Fibroblast of skin of right quadriceps (primary cell): ENCODE measurements at places on chromosomes 5 and 9.

DNA sequence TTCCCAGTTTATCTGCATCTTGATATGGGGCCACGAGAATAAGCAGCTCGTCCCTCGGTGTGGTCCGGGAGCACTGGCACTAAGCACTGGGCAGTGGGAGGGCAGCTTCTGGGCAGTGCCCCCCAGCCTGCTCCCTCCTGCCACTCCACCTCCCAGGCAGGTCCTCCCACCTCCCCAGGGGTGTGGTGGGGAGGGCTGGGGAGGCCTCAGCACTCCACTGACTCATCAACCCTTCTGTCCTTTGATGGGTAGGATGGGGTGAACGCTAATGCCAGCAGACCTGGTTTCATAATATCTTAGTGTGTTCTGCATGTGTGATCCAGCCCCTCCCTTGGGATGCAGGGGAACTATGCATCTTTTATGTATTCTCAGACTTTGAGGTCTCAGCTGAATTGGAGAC lies 62.2 kb upstream of the GNE start:
- DNase-seq, result no peak

GRCh38 chr5:133050521-133050920 lies 1.3 kb upstream of the HSPA4 start:
- DNase-seq, result no peak

- DNase-seq, result no peak
Measured at GRCh38 chr5:50663636-50664035, 2.8 kb upstream of the PARP8 start.

DNA sequence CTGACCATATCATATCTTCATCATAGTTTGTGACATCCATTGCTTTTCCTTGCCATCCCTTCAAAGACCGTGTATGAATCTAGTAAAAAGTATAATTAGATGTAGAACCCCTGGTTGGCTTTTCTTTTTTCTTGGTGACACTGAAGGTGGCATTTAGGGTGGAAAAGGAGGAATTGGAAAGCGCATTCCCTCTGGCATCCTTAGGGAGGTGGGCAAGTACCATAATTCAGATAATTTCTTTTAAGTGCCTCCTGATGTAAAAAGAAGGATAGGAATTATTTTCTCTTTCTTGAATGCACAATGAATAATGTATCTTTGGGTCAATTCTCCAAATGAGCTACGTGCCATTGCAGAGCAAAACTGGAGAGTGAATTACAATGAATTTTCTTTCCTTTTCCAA lies 73.2 kb upstream of the SMARCA2 start:
- no peak for DNase-seq

GRCh38 chr5:111848476-111848875 lies 91.5 kb upstream of the NREP start:
- DNase-seq, result no peak

DNA sequence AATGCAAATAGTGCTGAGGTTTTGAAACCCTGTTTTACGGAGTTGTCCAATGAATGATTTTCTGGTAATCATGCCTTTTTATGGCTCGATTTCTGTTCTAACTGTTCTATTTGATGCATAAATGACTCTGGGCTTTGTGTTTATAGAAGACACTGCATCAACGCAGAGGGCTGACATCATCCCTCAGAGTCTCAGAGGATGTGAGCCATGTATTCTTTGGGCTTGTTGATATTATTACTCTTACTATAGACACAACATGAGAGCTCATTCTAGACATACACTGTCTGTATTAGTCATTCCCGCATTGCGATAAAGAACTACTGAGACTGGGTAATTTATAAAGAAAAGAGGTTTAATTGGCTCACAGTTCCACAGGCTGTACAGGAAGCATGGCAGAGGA lies 31.6 kb downstream of the CDH6 start:
- no peak for DNase-seq

DNA sequence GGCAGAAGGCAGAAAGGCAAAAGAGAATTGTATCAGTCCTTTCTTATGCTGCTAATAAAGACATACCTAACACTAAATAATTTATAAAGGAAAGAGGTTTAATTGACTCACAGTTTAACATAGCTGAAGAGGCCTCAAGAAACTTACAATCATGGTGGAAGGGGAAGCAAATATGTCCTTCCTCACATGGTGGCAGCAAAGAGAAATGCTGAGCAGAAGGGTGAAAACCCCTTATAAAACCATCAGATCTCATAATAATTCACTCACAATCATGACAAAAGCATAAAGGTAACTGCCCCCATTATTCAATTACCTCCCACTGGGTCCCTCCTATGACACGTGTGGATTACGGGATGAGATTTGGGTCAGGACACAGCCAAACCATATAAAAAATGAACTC lies 312.5 kb upstream of the PTGER4 start:
- DNase-seq, result no peak

- DNase-seq, result no peak
Measured at GRCh38 chr9:125913551-125913950, 166.4 kb downstream of the PBX3 start.

DNA sequence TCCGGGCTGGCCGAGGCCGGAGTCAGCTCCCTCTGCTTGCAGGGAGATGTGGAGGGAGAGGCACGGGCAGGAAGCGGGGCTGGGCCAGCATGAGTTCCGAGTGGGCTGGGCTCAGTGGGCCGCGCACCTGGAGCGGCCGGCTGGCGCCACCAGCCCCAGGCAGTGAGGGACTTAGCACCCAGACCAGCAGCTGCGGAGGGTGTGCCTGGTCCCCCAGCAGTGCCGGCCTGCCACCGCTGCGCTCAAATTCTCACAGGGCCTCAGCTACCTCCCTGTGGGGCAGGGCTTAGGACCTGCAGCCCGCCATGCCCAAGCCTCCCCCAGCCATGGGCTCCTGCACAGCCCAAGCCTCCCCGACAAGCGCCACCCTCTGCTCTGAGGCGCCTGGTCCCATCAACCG lies 700.3 kb downstream of the DNAH5 start:
- no peak for DNase-seq

- DNase-seq, result no peak
Measured at GRCh38 chr5:130206686-130207085, 302.4 kb downstream of the CHSY3 start.

DNA sequence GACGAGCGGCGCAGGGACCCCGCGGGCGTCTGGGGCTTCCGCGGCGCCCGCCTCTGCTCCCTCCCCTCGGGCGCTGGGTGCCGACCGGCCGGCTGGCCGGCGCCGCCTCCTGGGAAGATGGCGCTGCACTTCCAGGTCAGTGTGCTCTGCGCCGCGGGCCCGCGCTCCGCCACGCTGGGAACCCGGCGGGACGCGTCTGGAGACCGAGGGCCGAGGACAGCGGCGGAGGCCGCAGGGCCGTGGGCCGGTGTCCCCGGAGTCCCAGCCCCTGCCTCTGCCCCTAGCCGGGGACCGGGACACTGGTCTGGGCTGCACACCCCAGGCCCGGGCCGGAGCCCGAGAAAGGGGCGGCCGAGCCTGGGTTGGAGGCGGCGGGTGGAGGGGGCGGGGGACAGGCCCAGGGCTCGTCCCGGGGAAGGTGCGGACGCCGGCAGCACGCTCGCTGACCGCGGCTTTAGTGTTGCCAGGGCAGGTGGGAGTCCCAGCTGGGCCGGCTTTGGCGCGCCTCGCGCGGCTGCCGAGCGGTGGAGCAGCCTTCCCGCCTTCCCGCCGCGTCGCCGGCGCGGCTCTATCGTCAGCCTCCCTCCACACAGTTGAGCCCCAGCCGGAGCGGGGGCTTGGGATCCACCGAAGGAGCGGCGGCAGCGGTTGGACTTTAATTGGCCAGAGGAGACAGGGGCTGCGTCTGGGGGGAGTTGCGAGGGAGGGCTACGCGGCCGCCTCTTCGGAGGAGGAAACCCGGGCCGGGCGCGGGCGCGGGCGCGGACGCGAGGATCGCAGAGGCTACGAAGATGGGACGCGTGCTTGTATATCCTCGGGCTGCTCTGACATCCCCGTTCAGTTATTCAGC lies at the start of gene RANBP17:
RANBP17 (plus strand) TSS at position 102 of the 850 bp plus-strand sequence.
- DNase-seq, result peak; percentile 81

DNA sequence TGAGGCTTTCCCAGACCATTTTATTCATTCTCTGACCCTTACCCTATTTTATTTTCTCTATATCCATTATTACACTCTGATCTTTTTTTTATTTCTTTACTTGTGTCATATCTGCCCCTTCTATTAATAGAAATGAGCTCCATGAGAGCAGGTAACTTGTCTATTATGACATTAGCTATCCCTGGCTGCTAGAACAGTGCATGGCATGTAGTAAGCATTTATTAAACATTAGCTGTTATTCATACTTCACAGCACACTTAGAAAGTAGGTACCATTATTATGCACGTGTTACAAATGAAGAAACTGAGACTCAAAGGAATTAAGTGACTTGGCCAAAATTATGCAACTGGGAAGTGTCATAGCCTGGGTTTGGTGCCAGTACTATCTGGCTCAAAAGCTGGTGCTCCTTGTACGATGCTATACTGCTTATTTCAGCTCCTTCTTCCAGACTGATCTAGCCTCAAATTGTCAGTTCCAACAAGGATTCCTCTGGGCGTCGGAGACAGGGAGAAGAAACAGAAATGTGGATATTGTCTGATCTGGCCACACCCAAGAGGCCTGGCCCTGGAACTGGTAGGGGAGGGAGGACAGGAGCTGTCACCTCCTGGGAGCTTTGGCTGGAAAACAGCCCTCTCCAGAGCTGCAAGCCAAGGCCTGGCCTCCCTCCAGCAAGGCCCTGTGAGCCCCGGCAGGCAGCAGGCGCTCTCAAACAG lies 10.8 kb upstream of the NIPAL4 start:
- no peak for DNase-seq

GRCh38 chr5:93579692-93580062 lies 1.3 kb downstream of the NR2F1-AS1 start:
- no peak for DNase-seq

- DNase-seq, result no peak
Measured at GRCh38 chr9:88007291-88007650, 32.9 kb upstream of the CDK20 start.

DNA sequence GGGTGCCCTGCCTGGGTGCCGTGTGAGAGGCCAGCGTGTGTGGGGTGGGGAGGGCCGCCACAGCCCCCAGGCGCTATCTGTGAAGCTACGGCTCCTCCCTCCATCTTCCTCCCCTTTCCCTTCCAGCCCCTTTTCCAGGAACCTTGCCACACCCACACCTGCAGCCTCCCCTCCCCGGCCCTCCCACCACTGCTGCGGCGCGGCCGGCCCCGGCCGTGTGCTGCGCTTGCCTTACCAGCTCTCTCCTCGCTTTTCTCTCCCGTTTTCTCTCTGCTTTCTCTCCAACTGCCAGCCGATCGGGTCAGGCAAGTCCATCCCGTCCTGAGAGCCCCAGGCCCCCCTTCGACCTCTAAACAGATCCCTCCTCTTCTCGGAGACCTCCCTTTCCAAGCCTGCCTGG lies 21.4 kb downstream of the GOLGA2 start:
- no peak for DNase-seq

- DNase-seq, result no peak
Measured at GRCh38 chr9:132572921-132573320, 9.5 kb upstream of the BARHL1 start.

DNA sequence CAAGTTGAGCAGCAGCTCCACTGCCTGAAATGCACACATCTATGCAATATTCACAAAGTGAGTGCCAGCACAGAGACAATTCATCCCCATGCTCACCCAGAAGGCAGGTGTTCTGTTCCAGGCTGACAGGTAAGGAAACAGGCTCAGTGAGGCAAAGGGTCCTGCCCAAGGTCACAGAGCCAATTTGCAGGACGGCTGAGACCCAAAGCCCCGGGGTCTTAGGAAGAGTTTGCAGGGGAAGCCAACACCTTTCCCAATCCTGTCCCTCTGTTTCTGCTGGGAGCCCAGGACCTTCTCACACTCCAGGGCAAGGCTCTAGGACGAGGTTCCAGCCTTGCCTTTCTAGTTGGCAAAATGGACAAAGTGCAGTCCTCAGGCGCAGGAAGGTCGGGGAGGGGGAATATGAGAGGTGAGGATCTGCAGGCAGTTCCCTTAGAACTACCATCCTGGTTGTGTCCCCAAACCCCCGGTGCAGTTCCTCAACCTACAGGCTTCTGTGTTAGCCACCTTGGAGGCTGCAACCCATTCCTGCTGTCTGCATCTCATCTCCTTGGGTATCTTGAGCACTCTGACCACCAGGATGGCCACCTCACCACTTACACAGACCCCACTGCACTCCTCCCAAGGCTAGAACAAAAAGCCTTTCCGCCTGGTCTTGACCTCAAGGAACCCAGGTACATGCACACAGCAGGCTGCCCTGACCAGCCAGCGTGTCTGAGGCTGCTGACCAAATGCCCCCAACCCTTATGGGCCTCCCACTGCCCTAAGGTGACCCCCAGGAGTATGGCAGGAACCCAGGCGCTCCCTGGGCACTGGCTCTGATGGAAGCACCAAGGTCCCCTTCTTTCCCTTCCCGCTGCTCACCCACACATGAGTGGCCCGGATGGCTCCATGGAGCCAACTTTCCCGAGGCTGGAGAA lies 1.9 kb upstream of the BRD3 start:
- no peak for DNase-seq

- DNase-seq, result no peak
Measured at GRCh38 chr5:124652514-124652819, 94.0 kb downstream of the ZNF608 start.

- DNase-seq, result no peak
Measured at GRCh38 chr9:95613670-95614069, 96.9 kb upstream of the PTCH1 start.

DNA sequence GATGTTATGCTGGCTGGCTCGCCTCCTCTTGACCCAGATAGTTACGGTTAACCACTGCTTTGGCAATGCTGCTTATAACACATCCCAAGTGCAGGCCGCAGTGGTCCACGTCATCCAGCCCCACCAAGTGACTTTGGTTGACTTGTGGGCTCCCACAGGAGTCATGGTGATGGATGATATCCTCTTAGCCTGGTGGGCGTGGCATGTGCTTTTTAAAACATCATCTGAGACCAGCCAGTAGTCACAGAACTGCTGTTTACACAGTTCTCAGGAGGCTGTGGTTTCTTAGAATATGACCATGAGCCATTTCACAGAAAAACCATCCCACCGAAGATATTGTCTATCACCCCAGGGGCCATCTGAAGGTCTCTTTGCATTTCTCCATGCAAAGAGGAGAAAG lies 216.9 kb downstream of the SH3GL2 start:
- no peak for DNase-seq

GRCh38 chr9:36961561-36962325 lies 72.3 kb downstream of the PAX5 start:
- DNase-seq, result peak; percentile 8

- DNase-seq, result no peak
Measured at GRCh38 chr5:99928490-99928889, 606.7 kb upstream of the FAM174A start.

- DNase-seq, result no peak
Measured at GRCh38 chr5:20636686-20637085, 648.7 kb upstream of the CDH18 start.

DNA sequence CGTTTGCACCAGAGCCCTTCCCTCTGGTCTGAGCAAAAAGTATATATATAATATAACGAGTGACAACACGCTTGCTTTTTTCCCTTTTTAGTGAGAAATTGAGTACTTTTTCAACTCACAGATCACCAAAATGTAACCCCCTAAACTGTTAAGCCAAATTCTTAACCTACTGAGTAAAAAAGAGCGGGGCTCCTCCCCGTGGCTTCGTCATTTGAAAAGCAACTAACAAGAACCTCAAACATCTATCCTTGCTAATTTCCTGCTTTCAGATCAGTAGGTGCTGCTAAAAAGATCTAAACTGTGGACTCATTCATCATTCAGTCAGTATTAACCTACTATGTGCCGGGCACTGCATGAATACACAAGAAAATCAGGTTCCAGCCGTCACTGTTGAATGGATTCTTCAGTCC lies 1.0 kb upstream of the PTBP3 start:
- peak; percentile 42 for DNase-seq

GRCh38 chr5:108078345-108078744 lies 303.6 kb downstream of the FBXL17 start:
- DNase-seq, result no peak
